AG09309 (cell line): ENCODE measurements at places on chromosomes 1 and 21.
A peak's percentile ranks its signal among the peaks of the same experiment; 100 is the strongest.

DNA sequence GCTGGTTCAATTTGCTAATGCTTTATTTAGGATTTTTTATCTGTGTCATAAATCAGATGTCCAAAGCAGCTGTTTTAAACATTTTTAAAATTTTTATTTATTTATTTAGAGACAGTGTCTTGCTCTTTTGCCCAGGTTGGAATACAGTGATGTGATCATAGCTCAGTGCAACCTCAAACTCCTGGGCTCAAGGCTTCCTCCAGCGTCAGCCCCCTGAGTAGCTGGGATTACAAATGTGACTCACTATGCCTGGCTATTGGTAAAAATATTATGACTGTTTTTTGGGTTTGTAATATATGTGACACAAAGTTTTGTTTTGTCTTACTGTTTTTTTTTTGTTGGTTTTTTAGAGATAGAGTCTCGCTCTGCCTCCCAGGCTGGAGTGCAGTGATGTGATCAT, 11.8 kb downstream of the ZBED6 start:
- peak; percentile 68 for DNase-seq

- DNase-seq, result no peak
These were observed 6.4 kb upstream of the S100A8 start for GRCh38 chr1:153397051-153397923.

DNA sequence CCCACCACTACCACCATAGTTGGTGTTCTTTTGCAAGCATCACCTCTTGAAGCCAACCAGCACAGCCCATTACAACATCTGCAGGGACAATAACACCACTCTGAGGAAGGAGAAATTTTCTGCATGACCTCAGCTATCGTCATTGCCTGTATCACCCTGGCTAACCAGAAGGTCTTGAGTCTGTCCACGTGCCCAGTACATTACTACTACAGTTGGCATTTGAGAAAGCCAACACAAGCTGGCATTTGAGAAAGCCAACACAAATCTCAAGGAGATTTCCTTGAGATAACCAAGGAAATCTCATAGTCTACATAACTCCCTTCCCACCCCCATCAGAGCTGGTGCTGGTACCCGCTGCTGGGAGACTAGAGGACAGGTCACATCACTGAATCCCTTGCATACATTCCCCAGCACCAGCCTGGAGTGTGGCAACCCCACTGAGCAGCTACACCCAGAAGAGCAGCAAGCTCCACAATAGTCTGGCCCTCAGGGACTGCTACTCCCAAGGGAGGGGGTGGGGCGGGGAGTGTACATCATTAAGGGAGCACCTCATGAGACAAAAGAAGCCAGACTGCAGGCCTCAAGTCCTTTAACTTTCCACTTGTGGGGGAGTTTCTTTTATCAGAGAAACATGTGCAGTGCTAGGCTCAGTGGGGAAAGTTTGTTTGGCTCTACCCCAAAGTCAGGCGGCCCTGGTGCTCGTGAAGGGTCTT, 46.0 kb upstream of the GUCA2A start:
- no peak for DNase-seq

DNA sequence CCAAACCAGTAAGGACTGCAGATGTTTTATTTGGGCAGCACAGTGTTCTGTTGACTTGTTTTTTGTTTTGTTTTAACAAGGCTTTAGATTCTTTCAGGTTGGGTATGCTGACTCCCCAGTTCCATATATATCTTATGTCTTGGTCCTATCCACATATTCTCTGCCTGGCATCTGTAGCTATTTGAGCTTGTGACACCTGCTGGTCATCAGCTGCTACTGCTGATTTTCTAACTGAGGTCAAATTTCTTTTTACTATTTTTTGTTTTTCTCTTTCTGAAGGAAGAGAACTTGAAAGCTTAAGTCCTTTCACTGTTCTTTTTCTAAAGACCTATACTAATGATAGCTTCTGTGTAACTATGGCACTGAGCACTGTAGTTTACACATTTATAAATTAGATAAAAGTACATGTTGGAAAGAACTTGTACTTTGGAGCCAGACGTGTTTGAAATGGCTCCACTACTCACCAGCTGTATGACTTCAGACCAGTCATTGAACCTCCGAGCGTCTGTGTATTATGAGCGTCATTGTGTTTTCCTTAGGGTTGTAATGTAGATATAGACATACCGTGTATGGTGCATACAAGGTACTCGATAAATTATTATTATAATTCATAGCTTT, 109.4 kb downstream of the NRDC start:
- peak; percentile 32 for DNase-seq

- DNase-seq, result no peak
These were observed 647.7 kb downstream of the KCNT2 start for GRCh38 chr1:195960580-195960979.

GRCh38 chr1:207962716-207963426, 51.9 kb upstream of the CD34 start:
- no peak for DNase-seq

- no peak for DNase-seq
These were observed 582.7 kb downstream of the PTPRC start for GRCh38 chr1:199221371-199222150.

- no peak for DNase-seq
These were observed 35.1 kb downstream of the UAP1 start for GRCh38 chr1:162596514-162597170.

DNA sequence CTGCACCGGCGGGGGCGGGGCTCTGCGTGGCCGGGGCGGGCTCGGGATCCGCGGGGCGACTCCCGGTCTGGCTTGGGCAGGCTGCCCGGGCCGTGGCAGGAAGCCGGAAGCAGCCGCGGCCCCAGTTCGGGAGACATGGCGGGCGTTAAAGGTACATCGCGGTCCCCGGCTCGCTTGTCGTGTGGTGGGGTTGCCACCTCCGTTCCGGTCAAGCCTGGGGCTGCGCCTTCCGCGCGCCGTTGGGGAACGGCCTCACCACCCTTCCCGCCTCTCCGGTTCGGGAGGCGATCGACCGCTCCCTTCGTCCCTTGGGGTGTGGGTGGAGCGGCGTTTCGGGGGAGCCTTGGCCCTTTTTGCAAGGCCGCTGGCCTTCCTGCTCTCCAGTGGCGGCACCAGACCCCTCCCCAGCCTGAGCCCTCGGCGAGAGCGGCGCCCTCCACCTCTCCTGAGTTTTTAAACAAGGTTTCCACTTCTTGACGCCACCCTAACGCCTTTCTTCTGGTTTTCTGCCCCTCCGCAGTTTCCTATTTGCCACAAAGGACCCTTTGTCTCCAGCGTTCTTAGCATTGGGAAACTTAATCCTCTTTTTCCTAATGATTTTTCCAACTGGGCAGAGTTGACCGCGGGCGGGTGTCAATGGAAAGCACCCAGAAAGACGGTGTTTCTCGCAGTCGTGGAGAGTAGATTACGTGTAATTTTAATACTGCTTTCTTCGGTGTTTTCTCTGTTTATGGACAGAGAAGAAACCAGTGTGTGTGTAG, at the start of the genes LEPR and LEPROT:
Gene LEPR, plus strand, starts transcription at position 79 of the 761 bp plus-strand sequence. CDS start 144,898 bp downstream, outside the sequence.
Gene LEPROT, plus strand, starts transcription at position 79 of the 761 bp plus-strand sequence. Its CDS starts 57 bp downstream, at position 136.
- DNase-seq, result no peak

DNA sequence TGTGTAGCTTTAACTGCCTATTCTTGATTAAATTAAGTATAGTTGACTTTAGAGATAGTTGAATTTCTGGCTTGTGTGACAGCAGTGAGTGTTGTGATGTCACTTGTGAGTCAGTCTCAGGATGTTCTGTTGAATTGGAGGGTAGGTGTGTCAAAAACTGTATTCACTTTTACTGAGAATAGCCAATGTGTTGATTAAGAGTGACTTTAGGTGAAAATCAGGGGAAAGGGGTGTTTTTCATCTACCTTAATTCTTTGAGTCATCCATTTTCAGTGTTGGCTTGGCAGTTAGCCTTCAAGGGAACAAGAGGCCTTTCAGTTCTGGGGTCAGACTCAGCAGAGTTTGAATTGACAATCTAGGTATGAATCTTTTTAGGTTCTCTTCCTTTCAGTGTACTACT, 75.9 kb downstream of the CDC14A start:
- no peak for DNase-seq
